ENCODE measurements at places on chromosomes 12 and 14.

GRCh38 chr12:106690569-106691305 lies 83.7 kb upstream of the RIC8B start:
- DNase-seq: no peak

DNA sequence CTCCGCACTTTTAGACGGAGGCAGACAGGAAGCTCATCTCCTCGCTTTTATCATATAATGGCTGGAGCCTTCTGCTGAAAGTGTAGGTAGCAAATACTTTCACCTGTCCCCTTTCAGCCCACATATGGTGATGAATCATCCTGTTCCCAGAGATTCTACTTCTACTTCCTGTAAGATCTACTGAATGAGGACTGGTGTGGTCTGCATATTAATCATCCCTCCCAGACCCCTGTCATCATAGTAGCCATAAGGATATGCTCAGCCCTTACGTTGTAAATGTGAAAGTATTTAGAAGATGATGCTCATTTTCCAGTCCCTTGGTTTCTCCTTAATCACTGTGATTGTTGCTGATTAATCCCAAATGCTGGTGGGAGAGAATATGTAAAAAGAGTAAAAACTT lies 268.2 kb upstream of the GRIP1 start:
- no peak for DNase-seq

- DNase-seq: no peak
Measured at GRCh38 chr14:61462566-61463193, 141.3 kb downstream of the PRKCH start.

- DNase-seq: no peak
Measured at GRCh38 chr14:39621223-39621622, 189.0 kb upstream of the FBXO33 start.

GRCh38 chr14:68584786-68585185 lies 208.1 kb downstream of the ZFP36L1 start:
- no peak for DNase-seq

DNA sequence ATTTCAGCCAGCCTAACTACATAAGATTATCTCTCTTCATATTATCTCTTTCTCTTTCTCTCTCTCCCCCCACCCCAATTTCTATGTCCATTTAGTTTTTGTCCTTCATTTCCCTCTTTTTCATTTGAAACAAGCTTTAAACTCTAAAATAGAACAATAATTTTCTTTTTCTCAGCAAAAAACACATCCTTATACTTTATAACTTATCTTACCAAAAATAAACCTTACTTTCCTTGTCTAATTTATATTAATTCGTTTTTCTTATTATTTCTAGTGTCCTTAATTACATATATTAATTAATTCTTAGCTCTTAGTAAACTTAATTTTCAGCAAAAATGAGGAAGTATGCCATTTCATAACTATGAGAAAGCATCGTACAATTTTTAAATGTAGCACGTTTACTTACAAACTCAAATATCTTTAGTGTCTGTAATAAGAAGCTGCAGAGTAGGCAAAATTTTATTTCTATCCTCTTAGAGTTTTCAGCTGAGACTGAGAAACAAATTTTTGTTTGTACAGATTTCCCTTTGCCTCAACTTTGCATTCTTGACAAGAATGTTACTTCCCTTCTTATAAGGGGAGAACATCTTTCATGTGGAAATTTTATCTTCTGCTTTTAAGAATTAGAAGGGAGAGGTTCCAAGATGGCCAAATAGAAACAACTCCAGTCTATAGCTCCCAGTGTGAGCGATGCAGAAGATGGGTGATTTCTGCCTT lies 65.1 kb upstream of the ST8SIA1 start:
- no peak for DNase-seq

DNA sequence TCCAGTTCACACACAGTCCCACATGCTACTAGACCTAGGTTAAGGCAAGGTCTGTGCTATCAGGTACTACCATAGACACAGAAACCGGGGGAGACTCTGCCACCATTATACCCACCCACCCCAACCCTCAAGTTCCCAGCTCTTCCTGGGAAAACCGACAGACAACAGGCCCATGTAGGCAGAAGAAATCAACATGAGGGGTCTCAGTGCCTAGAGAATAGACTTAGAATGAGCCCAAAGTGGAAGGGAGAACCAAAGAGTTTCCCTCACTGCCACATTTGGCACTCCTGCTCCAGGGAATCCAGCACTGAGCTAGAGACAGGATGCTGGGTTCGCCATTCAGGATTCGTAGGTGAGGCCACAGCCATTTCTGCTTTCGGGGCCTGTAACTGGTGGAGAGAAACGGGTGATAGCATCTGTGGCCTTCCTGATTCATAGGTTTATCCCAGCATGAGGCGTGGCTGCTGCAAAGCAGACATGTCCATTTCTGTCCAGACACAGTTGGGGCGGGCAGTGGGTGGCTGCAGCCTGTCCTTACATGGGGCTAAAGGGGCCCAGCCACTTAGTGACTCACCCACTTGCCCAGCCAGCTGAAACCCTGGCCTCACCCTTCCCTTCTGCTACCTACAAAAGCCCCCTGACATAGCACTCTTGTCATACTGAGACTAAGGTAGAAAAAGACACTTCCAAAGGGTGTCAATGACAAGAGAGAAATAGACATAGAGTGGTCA lies 69.4 kb downstream of the IRF2BPL start:
- DNase-seq: no peak

GRCh38 chr12:123715195-123715594 lies 3.0 kb downstream of the ATP6V0A2 start:
- no peak for DNase-seq

DNA sequence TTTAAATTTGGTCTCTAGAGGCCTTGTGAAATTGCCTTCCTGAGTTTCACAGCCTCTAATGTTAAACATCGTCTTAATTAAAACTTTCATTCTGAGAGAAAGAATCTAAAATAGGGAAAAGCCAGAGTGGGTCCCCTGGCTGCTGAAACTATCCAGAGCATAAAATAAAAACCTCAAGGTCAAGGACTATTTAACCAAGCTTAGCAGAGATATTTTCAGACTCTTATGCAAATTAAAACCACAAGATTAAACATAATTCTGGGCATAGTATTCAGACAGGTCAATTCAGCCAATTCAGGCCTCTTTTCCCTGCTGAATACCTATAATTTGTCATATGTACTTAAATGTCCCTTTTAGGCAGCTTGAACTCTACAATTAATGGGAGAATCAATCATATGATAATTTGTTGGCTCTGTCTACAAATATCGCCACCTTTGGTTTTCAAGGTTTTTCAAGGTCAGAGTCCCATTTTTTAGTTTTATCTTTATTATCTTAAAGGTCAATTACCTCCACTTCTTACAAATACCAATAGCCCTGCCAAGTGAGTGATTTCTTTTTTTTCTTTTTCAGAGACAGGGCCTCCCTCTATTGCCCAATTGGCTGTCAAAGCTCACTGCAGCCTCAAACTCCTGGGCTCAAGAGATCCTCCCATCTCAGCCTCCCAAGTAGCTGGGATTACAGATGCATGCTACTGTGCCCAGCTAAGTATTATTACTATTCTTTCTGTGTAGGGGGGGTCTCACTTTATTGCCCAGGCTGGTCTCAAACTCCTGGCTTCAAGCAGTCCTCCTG lies 257.1 kb downstream of the PHLDA1 start:
- DNase-seq: no peak

DNA sequence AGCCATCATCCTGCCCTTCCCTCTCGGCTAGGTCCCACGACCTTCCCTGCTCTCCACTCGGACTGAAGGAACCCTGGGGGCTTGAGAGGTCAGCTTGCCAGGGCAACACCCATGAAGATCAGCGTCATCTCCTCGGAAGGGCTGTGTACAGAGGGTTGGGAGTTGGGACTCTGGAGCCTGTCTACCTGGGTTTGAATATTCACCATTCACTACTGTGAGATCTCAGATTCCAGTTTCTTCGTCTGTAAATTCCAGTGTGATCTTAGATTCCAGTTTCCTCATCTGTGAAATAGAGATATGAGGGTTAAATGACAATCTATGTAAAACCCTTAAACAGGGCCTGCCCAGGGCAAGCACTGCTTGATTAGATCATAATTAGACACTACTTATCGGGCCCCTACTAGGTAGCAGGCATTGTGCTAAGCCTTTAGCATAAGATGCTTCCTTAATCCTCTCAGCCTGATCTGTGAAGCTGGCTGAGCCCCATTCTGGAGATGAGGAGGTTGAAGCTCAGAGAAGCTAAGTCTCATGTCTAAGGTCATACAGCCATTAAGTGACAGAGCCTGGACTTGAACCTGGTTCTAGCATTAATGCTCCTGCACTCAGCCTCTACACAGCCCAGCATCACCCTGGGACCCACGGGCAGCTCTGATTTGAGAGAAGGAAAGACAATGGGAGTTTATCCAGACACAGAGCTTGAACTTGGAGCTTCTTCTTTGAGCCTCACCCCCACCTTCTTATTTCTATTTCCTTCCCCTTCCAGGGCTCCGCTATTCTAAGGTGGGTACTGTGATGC lies 612 bp upstream of the ZDHHC22 start:
- no peak for DNase-seq

DNA sequence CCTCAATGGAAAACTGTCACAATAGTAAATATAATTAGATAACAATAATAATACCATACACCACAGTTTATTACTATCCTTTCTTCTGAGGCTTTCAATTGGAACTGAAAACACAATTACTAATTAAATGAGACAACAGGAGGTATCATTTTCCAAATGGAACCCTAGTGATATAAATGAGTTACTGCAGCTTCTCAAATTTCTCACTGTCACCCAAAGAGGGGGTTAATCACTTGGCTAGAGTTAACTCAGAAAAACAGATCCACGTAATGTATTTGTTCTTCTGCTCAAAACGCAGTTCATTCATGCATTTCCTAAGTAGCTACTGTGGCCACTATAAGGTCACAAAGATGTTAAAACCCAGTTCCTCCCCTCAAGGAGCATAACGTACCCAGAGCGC lies 120.9 kb upstream of the FOXN3 start:
- DNase-seq: peak; percentile 57

GRCh38 chr14:92105073-92105892 lies 1.1 kb downstream of the ATXN3 start:
- no peak for DNase-seq

DNA sequence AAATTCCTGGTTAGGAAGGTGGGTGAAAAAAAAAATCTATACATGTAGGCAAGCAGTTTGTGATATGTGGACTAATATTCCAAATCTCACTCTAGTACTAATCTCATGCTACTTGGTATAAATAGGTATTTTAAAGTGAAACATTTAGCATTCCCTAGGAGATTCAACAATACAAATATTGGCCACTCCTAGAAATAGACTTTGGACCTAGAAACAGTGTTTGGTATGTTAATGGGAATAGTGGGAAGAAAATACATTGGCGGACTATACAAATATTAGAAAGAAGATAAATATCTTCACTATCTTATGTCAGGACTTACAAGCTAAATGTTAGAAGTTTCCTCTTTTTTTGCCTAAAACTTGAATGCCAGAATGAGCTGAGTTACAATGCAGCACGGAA lies 28.2 kb downstream of the HIGD1C start:
- DNase-seq: no peak

GRCh38 chr12:12286441-12286840 lies 19.6 kb upstream of the LRP6 start:
- DNase-seq: no peak

DNA sequence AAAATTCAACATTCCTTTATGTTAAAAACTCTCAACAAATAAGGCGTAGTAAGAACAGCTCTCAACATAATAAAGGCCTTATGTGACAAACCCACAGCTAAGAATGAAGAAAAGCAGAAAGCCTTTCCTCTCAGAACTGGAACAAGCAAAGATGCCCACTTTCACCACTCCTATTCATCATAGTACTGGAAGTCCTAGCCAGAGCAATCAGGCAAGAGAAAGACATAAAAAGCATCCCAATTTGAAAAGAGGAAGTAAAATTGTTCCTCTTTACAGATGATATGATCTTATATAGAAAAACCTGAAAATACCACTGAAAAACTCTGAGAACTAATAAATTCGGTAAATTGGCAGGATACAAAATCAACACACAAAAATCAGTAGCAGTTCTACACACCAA lies 52.1 kb downstream of the STON2 start:
- DNase-seq: no peak

GRCh38 chr12:18546399-18546798 lies 191.4 kb downstream of the PLCZ1 start:
- no peak for DNase-seq

- no peak for DNase-seq
Measured at GRCh38 chr14:91350813-91351511, 66.7 kb downstream of the CCDC88C start.

- DNase-seq: no peak
Measured at GRCh38 chr12:1471224-1471623, 123.2 kb downstream of the FBXL14 start.

GRCh38 chr12:92721656-92722055 lies 18.9 kb downstream of the PLEKHG7 start:
- no peak for DNase-seq

DNA sequence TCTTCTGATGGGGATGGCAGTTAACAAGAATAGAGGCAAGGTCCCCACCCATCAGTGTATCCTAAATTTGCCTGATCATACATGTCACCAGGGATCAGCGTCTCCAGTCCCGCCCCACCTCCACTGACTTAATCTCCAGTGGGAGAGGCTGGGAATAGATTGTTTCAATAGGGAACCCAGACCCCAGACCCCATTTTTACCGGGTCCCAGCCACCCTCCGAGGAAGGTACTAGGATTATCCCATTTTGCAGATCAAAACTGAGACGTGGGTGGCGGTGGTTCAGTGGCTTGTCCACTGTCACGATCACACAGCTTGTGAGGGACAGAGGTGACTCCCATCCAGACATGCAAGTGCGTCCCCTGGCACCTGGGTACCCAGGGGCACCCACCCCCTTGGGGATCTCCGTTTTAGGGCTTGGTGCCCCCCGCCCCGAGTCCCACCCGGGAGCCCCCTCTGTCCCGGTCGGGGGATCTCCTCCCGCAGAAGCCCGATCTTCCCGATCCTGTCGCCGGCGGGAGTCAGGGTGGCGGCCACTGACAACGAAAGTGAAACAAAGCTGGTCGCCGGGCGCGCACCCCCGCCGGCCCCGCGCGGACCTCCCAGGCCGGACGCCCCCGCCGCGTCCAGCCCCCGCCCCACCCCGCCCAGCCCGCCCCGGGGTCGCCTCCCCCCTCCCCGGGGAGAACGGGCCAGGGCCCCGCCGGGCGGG lies 523 bp downstream of the WSB2 start:
- DNase-seq: peak; percentile 55

DNA sequence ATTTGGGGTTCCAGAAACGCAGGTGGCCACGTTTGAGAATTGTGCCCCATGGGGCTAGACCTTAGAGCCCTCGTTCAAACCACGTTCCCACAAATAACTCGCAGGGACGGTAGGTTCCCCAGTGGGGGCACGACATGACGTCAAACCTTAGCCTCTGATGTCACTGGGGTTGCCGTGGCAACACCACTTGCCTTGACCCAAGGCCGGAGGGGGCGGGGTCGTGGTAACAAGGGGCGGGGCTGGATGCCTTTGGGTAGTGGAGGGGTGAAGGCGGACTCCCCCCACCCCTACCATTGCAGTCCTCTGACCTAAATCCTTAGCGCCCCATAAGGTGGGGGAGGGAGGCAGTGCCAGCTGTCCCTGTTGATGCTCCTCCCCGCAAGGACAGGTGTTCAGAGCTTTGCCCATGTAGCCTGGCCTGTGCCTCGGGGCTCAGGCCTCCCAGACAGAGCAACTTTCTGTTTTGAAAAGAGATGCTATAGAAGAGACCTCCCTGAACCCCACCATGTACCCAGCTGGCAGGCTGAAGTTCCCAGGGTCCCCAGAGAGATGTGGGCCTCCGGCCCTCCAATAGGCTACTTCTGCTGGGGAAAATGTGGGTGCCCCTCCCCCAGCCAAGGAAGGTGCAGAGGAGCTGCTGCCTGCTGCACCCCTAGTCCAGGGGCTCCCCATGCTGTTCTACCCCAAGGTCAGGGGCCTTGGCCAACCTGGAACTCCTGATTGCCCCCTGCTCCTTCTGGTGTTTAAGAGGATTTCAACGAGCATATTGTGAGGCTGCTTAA lies 1.9 kb downstream of the FAM222A start:
- peak; percentile 57 for DNase-seq

- DNase-seq: no peak
Measured at GRCh38 chr14:101184104-101184455, 280.6 kb upstream of the RTL1 start.
